Temporal lobe (tissue), 4 donors: ENCODE measurements at places on chromosomes 4 and X. TPM values are rescaled to one million over a fixed set of nuclear protein-coding genes. Genes with fewer than 3 reads are reported as not detected.

ZNF280C gene
- 8.4 TPM for total RNA-seq

KDR gene
- 16.5 TPM for total RNA-seq

RAB41 gene
- not detected for total RNA-seq

PCDH10 gene
- 79.9 TPM for total RNA-seq
